Activated CD8-positive, alpha-beta memory T cell treated with anti-CD3 and anti-CD28 coated beads for 1 hour (primary cell): ENCODE measurements at places on chromosomes 4 and X.

DNA sequence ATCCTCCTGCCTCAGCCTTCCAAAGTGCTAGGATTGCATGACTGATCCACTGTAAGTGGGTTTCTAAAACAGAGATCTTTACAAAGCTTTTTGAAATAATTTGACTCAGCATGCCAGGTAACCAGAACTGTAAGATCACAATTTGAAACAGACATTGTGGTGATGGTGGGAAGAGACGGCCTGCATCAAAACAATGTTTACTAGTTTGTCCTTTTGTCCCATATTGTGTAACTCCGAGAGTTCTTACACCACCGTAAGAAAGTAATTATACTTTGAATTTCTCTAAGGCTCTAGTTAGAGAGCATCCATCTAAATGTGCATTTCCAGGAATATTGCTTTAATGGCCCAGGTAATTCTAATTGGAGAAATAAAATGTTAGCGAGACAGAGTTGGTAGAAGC lies 594 bp upstream of the ARHGAP24 start:
- DNase-seq = no peak

DNA sequence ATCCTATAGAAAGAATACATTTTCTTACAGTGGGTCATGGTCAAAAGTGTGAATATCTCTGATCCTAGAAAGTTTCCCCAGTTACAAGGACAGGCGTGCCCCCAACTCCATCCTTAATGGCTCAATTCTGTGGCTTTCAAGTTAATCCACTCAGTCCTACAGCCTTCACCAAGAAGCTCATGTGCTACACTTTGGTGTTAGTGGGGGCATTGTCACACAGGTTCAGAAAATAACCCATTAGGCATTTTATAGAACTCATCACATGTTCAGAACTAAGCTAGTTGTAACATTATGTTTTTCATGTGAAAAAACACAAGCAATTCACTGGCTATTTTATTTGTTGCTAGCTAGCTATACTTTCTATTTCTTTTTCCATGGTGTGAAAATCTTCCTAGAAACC lies 20.4 kb downstream of the NFKB1 start:
- DNase-seq = no peak

DNA sequence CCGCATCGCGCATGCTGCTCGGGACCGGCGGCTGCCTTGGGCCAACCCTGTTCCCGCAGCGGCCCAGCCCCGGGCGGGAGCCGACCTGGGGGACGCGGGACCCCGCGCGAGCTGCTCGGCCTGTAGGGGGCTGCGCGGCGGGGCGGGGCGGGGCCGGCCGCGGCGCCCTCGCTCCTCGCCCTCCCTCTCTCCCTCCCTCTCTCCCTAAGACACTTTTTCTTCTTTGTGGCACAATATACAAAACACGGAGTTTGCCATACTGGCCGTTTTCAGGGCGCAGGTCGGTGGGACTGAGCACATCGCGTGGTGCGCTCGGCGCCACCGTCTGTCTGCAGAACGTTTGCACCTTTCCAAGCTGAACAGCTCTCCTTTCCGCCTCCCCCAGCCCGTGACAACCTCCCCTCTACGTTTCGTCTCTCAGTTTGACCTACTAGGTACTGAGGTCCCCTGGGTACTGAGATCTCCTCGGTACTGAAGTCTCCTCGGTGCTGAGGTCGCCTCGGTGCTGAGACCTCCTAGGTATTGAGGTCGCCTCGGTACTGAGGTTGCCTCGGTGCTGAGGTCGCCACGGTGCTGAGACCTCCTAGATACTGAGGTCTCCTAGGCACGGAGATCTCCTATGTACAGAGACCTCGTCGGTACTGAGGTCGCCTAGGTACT lies 261.1 kb upstream of the PLCXD1 start:
- DNase-seq = no peak

DNA sequence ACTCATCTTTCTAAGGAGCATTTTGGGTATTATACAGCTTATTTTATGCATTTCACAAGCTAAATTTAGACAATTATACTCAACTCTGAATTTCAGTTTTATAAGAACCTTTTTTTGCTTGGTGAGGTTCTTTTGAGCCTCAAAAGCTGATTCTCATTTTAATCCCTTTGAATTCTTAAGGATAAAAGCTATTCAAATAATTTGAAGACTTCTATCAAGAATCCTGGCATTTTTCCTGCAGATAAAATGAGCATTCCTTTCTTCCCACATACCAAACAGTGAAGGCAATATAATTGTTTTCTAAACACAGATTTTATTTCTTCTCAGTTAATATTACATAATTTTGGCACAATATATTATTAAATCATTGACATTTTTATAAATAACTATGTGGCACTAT lies 118.4 kb upstream of the GPM6A start:
- no peak for DNase-seq

GRCh38 chr4:6357476-6357875 lies 87.8 kb downstream of the WFS1 start:
- no peak for DNase-seq

DNA sequence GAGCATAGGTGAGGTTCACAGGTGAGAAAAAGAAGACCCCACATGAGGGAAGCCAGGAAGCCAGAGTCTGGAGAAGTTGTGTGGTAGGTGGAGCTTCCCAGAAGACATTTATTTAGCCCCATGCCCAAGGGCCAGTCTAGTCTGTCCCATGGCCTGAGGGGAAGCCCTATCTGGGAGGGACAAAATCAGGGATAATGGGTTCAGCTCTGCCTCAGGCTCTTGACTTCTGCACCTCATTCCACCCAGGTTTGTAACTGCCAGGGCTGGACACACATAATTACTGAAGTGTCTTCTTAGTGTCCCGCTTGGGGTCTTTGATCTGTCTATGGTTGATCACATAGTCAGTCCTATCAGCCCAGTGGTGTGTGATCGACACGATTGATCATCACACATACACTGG lies 36.0 kb downstream of the TSC22D3 start:
- DNase-seq = no peak

GRCh38 chr4:28358606-28359005 lies 1498.0 kb downstream of the STIM2 start:
- DNase-seq = no peak

DNA sequence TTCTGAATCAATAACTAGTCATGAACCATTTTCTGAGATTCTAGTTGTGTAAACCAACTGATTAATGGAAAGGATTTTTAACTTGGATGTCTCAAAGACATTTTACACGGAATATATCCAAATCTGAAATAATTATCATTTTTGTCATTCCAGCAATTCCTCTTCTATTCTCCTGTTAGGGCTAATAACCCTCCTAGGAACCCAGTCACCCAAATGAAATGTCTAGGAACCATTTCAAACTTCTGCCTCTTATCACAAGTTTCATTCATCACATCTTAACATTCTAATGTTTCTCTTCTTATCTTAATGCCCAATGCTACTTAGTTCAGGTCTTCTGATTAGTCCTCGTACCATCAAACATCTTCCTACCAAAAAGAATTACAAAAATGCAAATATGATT lies 639.8 kb downstream of the DMD start:
- no peak for DNase-seq

GRCh38 chrX:118423558-118423957 lies 72.1 kb upstream of the DOCK11 start:
- no peak for DNase-seq

DNA sequence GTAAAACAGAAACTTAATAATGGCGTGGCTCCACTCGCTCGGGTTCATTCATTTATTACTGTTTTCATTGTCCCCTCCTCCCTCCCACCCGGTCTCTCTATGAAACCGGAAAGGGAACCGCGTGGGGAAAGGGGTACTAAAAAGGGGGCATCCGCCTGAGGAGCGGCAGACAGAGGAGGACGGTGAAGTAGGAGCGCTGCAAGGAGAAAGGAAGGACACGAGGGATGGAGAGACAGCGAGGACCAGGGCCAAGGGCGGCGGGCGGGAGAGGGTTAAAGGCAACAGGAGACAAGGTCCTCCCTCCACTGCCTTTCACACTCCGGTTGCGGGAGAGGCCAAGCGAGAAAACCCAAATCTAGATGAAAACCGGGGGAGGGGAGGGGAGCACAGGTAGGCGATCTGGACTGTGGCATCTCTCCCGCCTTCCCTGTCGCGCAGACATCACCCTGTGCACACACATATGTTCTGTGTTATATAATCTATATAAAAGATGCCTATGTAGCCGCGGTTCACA lies 829 bp downstream of the ELOVL6 start:
- no peak for DNase-seq

DNA sequence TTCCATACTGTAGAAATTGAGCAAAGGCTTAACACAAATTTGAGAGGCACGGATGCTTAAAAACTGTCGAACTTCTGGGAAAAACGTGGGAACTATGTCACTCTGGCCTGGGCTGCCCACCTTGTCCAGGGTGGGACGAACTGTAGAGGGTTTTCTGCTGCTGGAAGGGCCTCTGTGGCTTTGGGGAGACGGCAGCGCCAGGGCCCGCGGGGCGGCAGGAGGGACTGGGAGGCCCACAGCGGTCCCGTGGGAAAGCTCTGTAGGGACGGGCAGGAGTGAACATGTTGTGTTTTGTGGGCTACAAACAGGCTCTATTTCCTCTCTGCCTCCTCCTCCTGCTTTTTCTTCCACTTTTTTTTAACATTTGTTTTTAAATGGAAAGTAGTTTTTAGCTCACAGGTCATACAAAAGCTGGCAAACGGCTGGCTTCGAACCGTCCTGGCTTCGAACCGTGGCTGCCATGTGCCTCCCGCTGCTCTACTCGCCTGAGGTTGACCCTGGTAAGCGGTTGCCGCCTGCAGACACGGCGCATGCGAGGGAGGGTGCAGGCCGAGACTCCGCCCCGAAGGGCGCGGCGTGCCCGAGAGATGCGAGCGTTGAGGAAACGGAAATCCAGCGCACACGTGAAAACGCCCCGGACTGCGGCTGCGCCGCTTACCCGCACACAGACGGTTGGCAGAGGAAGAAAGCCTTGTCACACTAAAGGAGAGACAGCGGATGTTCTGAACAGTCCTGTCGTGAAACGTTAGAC lies 382.3 kb upstream of the ZFP42 start:
- DNase-seq = no peak

GRCh38 chrX:66684196-66684595 lies 45.3 kb upstream of the EDA2R start:
- no peak for DNase-seq

DNA sequence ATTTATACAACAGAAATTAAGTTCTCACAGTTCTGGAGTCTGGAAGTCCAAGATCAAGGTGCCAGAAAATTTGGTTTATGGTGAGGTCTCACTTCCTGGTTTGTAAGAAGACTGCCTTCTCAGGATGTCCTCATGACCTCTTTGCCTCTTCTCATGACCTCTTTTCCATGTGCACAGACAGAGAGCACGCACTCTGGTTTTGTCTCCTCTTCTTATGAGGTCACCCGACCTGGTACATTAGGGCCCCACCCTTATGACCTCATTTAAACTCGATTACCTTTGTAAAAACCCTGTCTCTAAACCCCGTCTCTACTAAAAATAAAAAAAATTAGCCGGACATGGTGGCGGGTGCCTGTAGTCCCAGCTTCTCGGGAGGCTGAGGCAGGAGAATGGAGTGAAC lies 155.9 kb downstream of the KIT start:
- no peak for DNase-seq

DNA sequence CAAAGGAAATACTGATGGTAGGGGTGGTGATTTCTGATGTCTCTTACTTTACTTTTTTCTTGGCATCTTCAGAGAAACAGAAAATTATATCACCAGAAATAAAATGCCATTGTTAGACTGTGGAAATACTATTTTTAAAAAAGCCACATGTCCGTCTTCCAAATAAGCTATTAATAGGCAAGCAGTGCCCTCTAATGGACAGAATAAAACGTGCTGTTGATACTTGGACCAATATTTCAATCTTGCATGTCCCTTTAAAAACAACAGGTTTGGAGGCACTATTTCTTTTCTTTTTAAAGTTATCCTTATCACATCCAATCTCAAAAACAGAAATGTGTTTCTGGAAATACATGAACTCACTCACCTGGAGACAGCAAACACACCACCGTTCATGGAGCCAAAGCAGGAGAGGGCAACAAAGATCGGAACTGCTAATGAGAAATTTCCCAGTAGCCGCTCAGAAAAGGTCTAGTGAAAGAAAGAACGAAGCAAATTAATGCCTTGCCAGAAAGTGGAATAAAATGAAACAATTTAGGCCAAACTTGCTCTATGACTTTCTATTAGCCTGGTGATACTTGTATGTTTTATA lies 59.2 kb downstream of the SLC7A11 start:
- no peak for DNase-seq

- DNase-seq = no peak
These were observed 105.3 kb downstream of the KDR start for GRCh38 chr4:55020131-55020530.

- DNase-seq = no peak
These were observed 13.0 kb upstream of the IRAK1 start for GRCh38 chrX:154032653-154033052.

DNA sequence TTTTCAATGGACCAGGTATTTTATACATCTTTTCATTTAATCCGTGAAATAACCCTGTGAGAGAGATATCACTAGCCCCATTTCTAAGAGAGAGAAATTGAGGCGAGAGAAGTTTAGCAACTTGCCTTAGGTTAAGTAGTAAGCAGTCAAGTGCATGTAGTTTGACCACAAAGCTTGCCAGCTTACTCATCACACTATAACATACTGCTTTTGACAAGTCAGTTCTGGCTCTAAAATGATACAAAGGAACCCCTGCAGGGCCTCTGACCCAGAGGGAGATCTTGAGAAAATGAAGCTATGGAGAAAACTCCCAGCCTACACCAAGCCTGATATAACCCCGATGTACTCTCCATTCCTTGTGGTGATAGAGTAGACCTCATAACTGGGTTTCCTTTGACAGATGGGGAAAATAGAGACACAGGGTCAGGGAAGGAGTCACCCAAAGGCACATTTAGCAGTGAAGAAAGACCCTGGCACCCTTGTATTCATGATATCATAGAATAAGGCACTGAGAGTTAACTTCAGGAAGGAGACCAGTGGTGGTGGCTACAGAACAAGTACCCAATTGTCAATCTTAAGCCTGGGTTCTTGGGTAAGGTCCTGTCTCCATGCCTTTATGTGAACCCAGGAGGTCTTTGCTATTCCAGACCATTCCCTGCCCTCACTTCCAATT lies 60.2 kb upstream of the MSN start:
- no peak for DNase-seq

GRCh38 chr4:53590187-53590586 lies 1.1 kb downstream of the LNX1 start:
- DNase-seq = no peak

DNA sequence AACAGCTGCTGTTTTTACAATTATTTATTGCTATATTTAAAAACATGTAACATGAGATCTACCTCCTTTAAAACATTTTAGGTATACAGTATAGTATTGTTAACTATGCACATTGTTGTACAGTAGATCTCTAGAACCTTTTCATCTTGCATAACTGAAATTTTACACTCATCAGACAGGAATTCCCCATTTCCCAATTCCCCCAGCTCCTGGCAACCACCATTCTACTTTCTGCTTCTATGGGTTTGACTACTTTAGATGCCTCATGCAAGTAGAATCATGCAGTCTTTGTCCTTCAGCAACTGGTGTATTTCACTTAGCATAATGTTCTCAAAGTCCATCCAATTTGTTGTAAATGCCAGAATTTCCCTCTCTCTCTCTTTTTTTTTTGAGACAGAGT lies 9.7 kb upstream of the LSM6 start:
- DNase-seq = no peak

DNA sequence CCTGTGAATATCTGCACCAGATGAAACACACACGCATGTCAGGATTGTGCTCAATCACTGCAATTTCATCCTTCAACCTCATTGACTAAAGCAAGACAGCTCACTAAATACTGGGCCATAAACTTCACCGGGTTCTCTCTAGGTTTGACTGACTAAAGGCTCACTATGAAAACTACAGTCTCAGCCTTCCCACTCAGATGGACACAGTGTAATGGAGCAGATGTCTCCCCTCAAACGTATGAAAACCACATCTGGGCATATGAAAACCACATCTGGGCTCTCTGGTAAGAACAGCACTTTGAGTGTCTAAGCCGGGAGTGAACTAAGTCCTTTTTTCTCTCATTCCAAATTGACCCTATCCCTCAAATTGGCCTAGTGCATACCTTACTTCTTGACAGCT lies 15.2 kb downstream of the GEMIN8 start:
- no peak for DNase-seq
